ENCODE measurements at places on chromosomes 11 and 22. TPM values are rescaled to one million over a fixed set of nuclear protein-coding genes. Genes with fewer than 3 reads are reported as not detected.

The C22orf31 gene
- total RNA-seq = not detected

The PEX16 gene
- 61.2 TPM for total RNA-seq

The TPBGL gene
- not detected for total RNA-seq

The PLET1 gene
- not detected for total RNA-seq

The PLAAT2 gene
- total RNA-seq = 0.50 TPM

The MPZL2 gene
- 48.2 TPM for total RNA-seq

The NTM gene
- 3.5 TPM for total RNA-seq

The MMP8 gene
- not detected for total RNA-seq

The DDTL gene
- total RNA-seq = 1.7 TPM

The TTLL1 gene
- total RNA-seq = 13.0 TPM

The HEPN1 gene
- not detected for total RNA-seq

The TYMP gene
- 148 TPM for total RNA-seq

The CARNS1 gene
- total RNA-seq = under 0.01 TPM

The CDK2AP2 gene
- total RNA-seq = 32.5 TPM

The TSSK2 gene
- under 0.01 TPM for total RNA-seq

The TRPC6 gene
- total RNA-seq = 0.21 TPM

The GNG3 gene
- total RNA-seq = not detected

The MMP3 gene
- total RNA-seq = 0.36 TPM

The UPK3A gene
- not detected for total RNA-seq

The MRPL11 gene
- total RNA-seq = 34.2 TPM

The TBRG1 gene
- total RNA-seq = 28.4 TPM

The C1QTNF4 gene
- total RNA-seq = not detected

The DGAT2 gene
- 12.3 TPM for total RNA-seq

The RAB36 gene
- 0.34 TPM for total RNA-seq

The JAML gene
- total RNA-seq = not detected

The RASSF10 gene
- total RNA-seq = 2.1 TPM

The MS4A4A gene
- total RNA-seq = not detected

The RBX1 gene
- 20.6 TPM for total RNA-seq

The OR51B2 gene
- not detected for total RNA-seq

The PYGM gene
- total RNA-seq = 0.34 TPM

The OR51E2 gene
- total RNA-seq = not detected

The MPEG1 gene
- not detected for total RNA-seq

The CALCB gene
- 0.21 TPM for total RNA-seq

The SLC22A12 gene
- total RNA-seq = not detected

The FREY1 gene
- total RNA-seq = 1.4 TPM

The CSTPP1 gene
- 15.7 TPM for total RNA-seq

The KCTD17 gene
- total RNA-seq = 11.0 TPM

The GAL gene
- total RNA-seq = 1.4 TPM

The FGF4 gene
- total RNA-seq = not detected

The FZD4 gene
- total RNA-seq = 0.34 TPM

The MUC5B gene
- 0.57 TPM for total RNA-seq

The VPS26B gene
- 20.2 TPM for total RNA-seq
